ENCODE measurements at places on chromosomes 2 and 18.
A peak's percentile ranks its signal among the peaks of the same experiment; 100 is the strongest.

DNA sequence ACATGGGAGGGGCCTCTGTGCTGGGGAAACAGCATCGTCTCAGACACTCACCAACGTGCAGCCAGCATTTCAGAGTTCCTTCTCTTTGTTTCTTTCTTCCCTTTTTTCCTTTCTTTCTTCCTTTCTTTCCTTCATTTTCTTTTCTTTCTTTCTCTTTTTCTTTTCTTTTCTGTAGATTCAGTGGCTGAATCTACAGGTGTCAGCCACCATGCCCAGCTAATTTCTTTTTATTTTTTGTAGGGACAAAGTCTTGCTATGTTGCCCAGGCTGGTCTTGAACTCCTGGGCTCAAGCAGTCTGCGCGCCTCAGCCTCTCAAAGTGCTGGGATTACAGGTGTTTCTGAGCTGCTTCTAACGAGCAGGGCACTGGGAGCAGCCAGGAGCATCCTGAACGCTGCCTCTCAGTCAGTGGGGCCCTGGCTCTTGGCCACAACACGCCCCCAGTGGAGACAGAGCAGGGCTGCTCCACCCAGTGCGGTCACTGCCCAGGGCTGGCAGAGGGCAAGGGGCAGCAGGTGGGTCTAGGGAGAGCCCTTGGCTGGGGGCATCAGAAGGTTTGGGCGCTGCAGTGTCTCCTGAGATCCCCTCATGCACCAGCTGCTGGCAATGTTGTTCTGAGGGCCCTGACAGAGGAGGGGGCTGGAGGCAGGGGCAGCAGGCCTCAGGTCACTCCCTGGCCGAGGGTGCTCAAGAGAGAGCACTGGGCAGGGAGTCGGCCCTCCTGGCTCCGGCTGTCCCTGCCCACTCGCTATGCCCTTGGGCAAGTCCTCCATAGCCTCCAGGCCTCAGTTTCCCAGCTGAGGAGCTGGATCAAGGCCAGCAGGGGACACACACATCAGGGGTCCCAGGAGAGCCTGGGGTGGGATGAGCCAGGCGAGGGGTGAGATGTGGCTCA is 4.7 kb upstream of the KLHL30 start:
- no peak for DNase-seq

DNA sequence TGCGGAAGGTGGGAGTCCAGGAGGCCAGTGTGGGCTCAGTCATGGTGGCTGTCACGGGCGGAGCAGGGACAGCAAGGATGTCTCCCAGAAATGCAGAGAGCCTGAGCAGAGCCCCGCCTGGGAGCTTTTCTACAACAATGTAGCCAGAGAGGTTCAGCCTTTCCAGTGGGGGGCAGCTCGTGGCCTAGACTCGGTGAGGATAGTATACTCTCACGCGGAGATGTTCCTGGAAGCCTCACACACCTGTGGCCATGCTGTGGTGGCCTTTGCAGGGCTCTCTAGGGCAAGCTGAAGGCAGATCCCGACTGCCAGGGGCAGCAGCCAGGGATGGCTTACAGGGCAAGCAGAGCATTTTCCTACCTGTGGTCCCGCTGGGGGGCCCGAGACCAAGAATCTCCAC is 244.1 kb downstream of the LDLRAD4 start:
- DNase-seq: no peak

DNA sequence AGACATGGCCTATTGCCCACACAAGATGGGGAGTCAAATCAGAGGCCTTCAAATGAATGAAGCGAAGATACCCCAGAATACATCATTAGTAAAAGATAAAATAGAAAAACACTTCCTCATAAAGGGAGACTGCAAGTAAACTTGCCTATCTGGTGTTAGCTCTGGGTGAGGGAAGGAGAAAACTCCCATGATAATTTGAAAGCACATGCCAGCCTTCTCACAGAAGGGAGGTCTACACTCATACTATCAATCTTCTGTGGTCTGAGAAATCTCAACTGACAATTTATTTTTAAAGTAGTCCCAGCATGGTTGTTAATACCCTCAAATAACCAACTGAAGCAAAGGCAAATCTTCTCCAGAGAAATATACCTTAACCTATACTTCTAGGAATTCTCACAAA is 75.4 kb downstream of the EXOC6B start:
- DNase-seq: no peak

DNA sequence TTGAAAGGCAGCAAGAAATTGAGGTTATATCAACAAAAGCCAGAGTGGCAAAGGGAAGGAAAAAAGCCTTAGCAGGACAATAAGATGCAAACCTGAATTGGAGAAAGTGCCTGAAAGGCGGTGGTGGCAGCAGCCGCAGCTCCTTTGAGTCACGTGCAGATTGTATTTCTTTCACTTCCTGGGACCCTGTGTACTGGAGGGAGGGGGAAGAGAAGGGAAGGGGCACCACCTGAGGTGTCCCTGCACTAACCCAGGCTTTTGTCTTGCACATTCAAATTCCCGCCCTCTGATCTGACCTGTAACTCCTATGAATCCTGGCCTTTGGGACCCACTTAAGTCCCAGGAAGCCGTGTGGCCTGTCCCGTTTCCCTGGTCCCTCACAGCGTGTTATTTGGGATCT is 326.1 kb upstream of the SKOR2 start:
- DNase-seq: no peak

GRCh38 chr2:215528555-215528954 is 92.7 kb upstream of the FN1 start:
- DNase-seq: peak; percentile 100

GRCh38 chr2:9527995-9528787 is 27.4 kb downstream of the ADAM17 start:
- DNase-seq: no peak

DNA sequence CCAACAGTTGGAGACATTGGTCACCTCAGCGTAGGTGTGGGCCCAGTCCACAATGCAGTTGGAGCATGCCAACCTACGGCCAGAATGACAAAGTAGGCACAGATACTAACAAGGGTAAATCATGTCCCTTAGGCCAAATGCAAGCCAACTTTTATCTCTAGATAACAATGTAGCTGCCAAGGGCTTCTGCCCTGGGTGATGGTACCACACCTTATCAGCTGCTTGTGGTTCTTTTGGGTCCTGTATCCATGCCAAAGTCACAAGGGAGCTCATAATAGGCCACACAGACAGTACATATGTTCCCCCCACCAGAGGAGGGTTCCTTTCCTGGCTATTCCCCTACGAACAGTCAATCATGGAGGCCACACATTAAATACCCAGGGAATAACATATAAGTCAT is 19.1 kb downstream of the PHOSPHO2 start:
- DNase-seq: no peak

DNA sequence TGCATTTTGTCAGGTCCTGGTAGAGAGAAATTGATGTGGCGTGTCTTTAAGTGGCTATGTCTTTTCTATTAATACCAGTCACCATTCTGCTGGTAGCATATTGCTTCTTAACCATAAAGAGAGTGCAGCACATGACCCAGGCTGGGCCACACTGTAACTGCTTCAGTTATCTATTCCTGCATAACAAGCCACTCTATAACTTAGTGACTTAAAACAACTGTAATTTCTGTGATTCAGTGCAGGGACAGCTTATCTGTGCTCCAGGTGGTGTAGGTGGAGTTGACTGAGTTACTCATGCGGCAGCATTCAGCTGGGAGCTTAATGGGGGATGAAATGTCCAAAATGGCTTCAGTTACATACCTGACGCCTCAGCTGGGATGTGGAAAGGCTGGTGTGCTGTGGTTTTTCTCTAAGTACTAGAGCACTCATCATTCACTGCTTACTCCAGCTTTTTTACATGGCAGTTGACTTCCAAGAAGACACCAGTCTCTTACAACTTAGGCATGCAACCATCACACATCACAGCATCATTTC is 742.4 kb downstream of the SATB2 start:
- DNase-seq: no peak

DNA sequence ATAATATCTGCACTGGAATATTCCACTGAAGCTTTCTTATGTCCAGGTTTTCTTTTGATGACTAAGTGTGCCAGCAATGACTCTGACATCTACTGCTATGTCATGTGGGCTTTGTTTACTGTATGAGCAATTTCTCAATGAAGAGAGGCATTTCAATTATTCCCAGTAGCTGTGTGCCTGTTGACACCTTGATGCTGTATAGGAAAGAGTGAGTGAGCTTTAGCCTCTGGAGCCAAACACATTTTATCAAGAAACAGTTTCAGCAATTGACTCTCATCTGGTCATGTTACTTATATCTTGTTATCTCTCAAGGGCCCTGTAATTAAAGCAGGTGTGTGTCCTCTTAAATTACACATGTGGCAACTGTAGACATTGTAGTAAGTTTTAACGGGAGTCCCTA is 493.2 kb upstream of the FANCL start:
- peak; percentile 5 for DNase-seq

- no peak for DNase-seq
These were observed 39.1 kb downstream of the MRPL35 start for GRCh38 chr2:86238354-86238753.

- no peak for DNase-seq
These were observed 25.9 kb upstream of the STEAP3 start for GRCh38 chr2:119197529-119198239.

DNA sequence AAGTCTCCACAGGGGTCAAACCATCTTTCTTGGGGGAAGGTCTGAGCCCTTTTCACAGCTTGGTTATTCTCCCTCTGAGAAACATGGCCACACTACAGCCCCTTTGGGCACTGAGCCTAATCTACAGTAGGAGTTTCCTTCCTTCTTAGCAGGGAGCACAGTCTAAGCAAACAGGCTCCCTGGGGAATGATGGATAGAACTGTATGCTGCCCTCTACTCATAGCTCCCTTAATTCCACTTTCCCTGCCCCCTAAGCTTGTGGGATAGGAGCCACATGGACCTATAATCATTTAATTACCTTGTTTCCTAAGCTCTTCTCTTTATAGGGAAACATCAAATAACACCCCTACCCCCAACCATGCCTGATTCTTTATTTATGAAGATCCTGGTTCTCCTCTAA is 442.1 kb upstream of the MEX3C start:
- DNase-seq: no peak

DNA sequence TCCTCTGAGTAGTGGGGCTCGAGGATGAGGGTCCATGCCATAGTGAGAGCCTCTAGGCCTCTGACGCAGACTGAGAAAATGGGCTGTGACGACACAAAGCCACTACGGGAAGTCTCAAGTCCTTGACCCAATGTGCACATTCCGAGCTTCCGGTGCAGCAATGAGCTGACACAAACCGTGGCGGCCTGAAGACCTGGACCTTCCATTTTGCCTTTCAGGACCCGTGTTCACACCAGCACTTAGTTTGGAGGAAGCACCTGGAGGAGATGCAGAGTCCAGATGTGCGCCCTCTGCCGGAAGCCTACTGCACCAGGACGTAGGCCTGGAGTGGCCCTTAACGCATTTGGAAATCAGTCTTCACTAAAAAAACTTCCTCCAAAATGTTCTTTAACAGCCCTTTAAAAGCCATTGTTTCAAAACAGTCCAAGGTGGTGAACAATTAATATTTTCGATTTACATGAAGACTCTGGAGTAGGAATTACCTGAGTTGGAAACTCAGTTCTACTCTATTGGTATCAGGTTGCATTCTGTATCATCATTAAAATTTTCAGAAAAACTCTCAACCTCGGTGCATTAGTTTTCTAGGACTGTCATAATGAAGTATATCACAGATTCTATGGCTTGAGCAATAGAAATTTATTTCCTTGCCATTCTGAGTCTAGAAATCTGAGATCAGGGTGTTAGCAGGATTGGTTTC is 33.9 kb downstream of the BMP10 start:
- DNase-seq: peak; percentile 26

DNA sequence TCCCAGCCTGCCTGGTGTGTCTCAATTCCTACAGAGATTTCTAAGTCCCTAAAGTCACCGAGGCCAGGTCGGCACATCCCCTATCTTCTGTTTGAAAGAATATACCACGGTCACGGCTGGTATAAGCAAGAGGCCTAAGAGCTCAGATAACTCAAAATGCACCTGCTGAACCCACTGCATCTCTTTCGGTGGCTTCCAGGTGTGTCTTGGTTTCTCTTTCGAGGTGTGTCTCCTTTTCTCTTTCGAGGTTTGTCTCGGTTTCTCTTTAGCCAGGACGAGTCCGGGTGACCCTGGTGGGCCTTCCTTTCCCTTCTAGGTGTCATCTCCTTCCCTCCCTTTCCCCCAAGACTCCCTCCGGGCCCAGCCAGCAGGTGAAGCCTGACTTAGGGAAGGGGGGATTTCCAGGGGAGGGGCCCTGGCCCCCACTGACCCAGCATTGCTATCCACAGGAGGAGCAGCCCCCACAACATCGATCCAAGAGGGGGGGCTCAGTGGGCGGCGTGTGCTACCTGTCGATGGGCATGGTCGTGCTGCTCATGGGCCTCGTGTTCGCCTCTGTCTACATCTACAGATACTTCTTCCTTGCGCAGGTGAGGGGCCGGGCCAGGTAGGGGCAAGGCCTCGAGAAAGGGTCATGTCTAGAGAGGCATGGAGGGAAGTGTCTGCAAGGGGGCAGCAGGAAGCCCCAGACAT is 8.4 kb downstream of the ITM2C start:
- DNase-seq: no peak

GRCh38 chr18:73893880-73894279 is 253.8 kb downstream of the FBXO15 start:
- DNase-seq: peak; percentile 20

DNA sequence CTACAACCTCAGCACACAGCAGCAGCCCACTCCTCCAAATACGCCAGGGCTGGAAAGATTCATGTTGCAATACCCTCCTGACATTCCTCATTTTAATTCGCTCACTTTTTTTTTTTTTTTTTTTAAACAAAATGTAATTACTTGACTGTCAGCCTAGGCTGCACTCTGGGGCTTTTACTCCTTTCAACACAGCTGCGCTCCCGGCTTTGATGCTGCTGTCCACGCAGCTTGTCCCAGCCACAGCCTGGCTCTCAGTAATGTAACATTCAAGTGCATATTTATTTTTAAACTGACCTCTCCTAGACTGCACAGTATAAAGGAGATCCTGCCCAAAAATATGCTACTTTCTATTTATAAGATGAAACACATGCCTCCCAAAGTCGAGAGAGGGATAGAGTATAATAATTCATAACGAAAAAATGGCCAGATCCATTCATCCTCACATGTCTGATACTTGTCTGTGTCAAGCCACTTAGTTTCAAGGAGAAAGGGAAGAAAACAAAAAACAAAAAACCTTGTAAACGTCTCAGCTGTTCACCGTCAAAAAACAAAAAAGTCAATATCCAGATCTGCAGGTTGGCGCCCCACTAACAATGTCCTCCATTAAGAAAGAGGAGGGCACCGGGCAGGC is 949 bp downstream of the CDC42EP3 start:
- DNase-seq: no peak

DNA sequence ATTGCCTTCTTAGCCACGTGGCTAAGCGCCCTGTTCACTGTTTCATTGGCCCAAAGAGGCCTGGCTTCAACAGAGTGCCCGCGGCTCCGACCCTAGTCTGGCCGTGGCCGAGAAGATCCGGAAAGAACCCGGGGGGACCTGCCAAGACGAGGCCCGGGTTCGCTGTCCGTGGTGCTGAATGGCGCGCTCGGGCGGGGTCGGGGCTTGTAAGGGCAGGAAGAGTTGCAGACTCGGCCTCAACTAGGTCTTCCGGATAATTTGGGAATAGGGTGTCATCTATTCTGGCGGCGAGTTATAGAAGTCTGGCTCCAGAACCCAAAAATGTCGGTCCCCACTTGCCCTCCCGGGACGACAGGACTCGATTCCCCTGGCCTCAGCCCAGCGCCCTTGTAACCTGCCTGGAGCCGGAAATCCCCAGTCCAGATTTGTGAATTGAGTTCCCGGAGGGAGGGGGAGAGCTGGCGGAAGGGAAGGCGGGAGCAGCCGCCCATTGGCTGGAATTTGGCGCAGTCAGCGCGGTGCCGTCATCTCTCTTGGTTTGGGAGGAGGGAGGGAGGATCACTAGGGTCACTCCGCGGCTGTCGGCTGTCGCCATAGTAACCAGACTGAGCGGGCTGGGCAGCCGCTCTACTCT is 3.5 kb downstream of the CDK5R2 start:
- DNase-seq: peak; percentile 65

GRCh38 chr2:229246334-229246733 is 24.8 kb downstream of the PID1 start:
- DNase-seq: no peak

Measured in fibroblast of mammary gland (primary cell).